Umbilical cord (tissue), 2 donors: ENCODE measurements at places on chromosomes 16 and 17. TPM values are rescaled to one million over a fixed set of nuclear protein-coding genes. Genes with fewer than 3 reads are reported as not detected.

DNA sequence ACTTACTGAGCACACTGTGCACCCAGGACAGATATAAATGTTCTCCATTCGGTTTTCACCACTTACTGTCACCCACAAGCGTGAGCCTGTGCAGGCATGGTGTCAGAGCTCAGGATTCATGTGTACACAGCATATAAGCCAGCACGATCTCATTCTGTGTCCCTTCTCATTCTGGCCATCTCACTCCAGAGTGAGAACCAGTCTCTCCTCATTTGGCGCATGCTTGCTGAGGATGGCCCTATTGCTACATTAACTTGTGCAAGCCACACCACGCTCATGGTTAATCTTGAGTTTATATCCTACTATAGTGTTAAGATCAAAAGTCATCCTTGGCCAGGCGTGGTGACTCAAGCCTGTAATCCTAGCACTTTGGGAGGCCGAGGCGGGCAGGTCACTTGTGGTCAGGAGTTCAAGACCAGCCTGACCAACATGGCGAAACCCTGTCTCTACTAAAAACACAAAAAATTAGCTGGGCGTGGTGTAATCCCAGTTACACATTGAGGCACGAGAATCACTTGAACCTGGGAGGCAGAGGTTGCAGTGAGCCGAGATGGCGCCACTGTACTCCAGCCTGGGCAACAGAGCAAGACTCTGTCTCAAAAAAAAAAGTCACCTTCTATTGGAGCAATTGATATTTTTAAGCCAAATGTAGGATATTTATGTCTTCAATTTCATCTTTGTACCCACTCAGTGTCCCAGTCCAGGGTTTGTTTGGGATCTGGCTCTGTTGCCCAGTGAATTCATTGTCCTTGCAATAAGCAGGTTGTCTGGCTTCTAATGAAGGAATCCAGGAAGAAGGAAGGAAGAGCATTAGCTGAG lies 20.9 kb downstream of the SOCS1 start:
- DNase-seq = no peak

GRCh38 chr16:30894540-30895368 lies 877 bp upstream of the BCL7C start:
- peak; percentile 52 for DNase-seq

Gene RRAD
- total RNA-seq = 19.0 TPM

DNA sequence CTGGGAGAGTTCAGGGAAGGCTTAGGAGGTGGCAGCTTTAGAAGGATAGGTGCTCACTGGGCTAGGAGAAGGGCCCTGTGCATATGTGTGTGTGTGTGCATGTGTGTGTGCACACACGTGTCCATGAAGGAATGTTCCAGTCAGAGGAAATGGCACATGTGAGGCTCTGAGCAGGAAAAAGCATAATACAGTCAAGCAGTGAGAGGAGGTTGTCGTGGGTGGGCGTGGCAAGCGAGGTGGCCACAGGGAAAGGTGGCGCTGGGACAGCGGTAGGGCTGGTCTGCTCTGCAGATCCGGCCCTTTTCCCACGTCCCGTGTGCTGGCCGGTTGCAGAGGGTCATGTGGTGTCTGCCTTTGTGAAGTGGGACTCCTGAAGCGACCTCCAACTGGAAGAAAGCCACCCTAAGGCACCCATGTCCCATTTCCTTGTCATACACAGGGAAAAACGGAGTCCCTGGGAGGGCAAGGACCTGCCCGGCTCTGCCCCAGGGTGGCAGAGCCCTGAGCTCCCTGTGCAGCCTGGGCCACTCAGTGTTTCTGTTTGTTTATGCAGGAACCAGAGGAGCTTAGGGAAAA lies 40.1 kb downstream of the NT5M start:
- no peak for DNase-seq

DNA sequence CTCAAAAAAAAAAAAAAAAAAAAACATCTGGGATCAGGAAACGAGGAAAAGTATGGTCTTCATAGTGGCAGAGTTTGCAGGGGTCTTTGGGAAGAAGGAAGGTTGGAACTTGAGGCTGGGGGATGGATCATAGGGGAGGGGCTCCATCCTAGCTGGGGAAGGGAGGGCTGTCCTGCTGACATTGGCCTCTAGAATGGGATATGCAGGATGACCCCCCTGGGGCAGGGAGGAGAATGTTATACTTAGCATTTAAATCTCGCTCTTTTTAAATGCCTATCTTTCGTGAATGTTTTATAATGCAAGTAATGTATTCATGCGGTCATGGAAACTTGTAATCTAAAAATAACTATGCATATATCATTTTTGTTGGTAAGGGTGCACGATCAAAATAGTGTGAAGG lies 33.2 kb downstream of the TMEM235 start:
- DNase-seq = no peak

- DNase-seq = peak; percentile 41
These were observed 1.1 kb downstream of the SLC16A3 start for GRCh38 chr17:82229698-82230608.

DNA sequence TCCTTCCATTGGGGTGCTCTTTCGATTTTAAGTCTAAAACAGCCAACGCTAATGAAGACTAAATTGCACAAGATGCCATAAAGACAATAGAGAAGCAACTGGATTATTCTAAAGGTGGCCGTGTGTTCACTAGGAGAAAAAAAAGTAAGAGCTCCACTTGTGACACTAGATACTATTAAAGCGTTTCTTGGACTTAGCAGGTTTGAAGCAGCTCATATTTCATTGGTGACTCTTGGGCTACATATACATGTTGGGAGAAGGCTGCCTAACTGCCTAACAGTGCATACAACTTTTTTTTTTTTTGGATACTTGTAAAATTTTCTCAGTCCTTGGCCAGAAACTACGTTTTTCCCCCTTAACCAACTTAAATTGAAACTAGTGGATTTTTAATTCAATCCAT lies 111.8 kb upstream of the NOG start:
- no peak for DNase-seq

- no peak for DNase-seq
These were observed 21.1 kb upstream of the COX10 start for GRCh38 chr17:14048169-14048568.

Gene HEATR9
- total RNA-seq = not detected

Gene PLCG2
- 29.9 TPM for total RNA-seq

Gene ALOX15B
- not detected for total RNA-seq

- DNase-seq = no peak
These were observed 16.1 kb upstream of the ADAMTS18 start for GRCh38 chr16:77450790-77451487.

DNA sequence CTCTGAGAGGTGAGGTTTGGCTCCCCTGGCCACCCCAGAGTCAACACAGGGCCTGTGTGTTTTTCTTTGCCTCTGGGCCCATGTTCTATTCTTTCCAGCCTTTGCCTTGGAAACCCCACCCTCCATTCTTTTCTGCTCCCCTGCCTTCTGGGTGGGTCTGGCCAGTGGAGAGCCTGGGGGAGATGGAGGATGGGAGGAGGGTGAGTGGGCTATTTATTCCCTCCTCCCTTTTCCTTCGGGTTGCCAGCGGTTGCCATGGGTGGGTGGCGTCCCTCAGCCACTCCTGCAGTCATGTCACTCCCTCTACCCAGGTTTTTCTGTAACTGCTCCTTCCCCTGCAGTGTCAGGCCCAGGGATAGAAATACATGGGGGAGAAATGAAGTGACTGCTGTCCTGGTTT lies 15.5 kb downstream of the CMIP start:
- no peak for DNase-seq

DNA sequence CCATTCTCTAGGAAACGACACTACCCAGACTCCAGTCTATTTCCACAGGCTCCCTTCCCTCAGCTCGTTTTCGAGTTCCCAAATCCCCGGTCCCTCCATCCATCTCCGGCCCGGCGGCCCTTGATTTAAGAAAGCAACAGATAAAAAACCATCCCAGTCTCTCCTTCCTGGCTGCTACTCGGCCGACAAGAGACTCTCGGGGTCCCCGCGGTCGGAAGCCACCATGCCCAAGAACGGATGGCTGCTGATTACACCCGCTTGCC lies 182 bp downstream of the RPL26 start:
- DNase-seq = no peak

Gene RSAD1
- 42.4 TPM for total RNA-seq

DNA sequence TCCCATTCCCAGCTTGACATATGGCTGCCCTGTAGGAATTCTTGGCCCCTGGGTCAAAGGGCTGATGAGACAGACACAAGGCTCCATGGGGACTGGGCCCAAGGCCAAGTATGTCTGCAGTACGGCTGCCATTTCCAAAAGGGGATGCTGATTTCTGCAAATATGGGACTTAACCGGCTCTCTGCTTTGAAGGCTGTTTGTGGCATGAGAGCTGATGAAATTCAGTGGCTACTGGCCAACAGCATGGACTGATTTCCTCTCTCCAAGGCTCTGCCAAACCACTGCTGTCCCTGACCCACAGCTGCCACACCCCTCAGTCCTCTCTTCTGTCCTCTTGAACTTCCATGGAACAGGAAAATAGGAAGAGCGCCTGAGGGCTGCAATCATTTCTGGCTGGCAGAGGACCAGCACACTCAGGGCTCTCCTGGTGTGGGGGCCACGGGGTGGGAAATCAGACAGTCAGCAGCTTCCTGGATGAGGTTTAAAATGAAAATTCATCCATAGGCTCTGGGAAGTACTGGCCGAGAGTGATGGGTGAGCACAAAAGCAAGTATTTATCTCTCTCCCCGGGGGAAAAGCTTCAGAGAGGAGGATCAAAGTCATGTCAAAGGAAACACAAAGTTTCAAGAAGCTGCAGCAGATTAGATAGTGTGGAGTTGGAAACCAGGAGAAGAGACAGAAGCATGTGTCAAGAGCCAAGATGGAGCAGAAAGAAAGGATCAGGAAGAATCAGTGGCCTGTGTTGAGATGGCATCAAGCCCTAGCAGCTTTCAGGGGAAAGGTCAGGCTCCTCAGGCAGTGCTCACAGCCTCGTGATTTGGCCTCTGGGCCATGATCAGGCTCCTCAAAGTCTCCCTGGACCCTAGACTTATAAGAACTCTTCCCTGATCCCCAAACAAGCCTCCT lies 64.1 kb upstream of the SREBF1 start:
- DNase-seq = peak; percentile 95

DNA sequence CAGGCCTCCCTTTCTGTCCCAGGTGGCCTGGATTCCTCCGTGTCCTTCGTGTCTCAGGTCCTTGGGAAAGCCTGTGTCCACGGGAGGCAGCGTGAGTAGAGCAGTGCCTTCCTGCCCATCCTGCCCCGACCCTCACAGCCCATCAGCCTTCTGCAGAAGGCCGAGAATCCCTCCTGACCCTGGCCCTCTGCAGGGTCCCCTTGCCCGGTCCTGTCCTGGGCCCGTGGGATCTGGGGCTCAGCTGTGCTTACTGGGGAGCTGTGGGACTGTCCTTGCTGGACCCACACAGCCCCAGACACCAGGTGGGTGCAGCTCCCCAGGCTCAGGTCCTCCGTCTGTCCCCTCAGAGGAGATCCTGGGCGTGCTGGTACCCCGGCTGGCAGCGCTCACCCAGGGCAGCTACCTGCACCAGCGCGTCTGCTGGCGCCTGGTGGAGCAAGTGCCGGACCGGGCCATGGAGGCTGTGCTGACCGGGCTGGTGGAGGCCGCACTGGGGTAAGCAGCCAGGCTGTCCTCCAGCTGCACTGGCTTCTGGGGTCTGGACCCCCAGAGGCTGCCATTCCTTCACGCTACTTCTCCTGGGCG lies 3.9 kb downstream of the TELO2 start:
- no peak for DNase-seq

Gene GRAP
- total RNA-seq = 5.1 TPM

DNA sequence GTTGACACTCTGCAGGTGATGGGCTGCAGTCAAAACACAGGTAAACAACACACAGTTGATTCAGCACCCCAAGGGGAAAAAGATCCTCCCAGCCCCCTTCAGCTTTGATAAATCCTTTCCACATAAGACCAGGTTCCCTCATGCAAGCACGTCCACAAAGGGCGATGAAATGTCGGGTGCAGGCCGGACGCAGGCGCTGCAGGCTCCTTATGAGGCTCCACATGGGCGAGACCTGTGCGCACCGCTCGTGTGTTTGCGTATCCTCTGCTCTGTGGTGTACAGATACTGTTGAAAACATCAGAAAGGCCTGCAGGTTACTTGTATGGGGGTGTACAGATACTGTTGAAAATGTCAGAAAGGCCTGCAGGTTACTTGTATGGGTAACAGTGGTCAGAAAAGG lies 14.4 kb upstream of the ZNF750 start:
- DNase-seq = no peak

DNA sequence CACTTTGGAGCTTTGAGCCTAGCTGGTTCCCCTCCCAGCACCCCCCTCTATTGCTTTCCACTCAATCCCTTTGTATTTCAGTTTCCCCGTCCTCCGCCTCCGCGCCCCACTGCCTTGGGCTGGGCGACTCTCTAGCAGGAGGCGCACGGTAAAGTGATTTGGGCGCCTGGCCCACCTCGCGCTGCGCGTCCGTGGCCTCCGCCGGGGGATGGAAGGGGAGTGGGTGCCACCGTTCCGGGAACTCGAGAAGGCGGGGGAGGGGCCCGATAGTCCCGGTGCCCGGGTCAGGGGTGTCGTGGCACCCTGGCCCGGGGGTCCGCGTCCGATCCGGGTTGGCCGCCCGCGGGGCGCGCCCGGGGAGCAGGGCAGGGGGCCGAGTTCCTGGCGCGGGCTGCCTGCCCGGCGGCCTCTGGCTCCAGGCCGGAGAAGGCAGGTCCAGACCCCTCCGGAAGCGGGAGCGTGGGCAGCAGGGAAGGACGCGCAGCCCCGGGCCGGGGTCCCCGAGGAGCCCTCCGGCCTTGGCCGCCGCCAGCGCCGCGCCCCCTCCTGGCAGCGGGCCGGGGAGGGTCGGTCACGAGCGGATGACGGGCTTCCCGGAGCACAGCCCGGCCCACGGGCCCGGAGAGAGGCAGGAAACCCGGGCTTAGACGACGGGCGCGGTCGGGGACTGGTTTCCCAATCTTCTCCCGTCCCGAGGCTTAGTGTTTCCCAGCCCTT lies 15.8 kb downstream of the MEOX1 start:
- DNase-seq = peak; percentile 74

- DNase-seq = no peak
These were observed 36.8 kb upstream of the MMD start for GRCh38 chr17:55458287-55458900.

GRCh38 chr17:56320443-56320842 lies 167.2 kb downstream of the ANKFN1 start:
- no peak for DNase-seq

Gene TMEM132E
- 0.48 TPM for total RNA-seq

- peak; percentile 33 for DNase-seq
These were observed 11.9 kb downstream of the MT4 start for GRCh38 chr16:56576585-56577299.

GRCh38 chr17:10384175-10384574 lies 11.4 kb upstream of the MYH13 start:
- DNase-seq = peak; percentile 12

GRCh38 chr16:164827-165538 lies 795 bp upstream of the HBM start:
- DNase-seq = no peak

Gene KRTAP1-5
- total RNA-seq = not detected

GRCh38 chr16:46908540-46909372 lies 24.6 kb downstream of the GPT2 start:
- DNase-seq = peak; percentile 67
